Osteoblast (primary cell): ENCODE measurements at places on chromosomes 5 and 9. TPM values are rescaled to one million over a fixed set of nuclear protein-coding genes. Genes with fewer than 3 reads are reported as not detected.

DNA sequence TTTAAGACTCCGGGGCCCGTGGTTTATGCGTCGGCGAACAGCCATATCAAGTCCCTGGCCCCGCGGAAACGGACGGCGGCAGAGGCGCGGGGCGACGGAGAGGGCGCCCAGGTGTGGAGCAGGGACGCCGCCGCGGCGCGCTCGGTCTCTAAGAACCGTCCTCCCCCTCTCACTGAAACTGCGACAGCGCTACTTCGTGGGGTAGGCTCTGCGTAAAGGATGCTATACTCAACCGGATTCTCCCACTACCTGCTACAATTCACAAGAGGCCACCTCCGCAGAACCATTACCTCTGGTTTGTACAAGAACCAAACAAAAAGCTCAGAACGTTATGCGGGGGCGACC is 404 bp downstream of the MRNIP start:
- H3K27ac ChIP-seq: no peak overlapping the region
- no peaks in the 10 kb centered on the region for H3K27me3 ChIP-seq
- peak; percentile 81 for DNase-seq
- H3K36me3 ChIP-seq: peaks cover 14% of the 10 kb centered on the region

GRCh38 chr5:149215478-149216090 is 56.1 kb upstream of the AFAP1L1 start:
- peak; percentile 86 for DNase-seq
- H3K4me1 ChIP-seq: peaks cover 30% of the 10 kb centered on the region
- no peaks in the 10 kb centered on the region for H3K36me3 ChIP-seq
- H3K4me3 ChIP-seq: no peak overlapping the region
- no peak overlapping the region for H3K27ac ChIP-seq

GRCh38 chr9:129270903-129271431 is 92.9 kb upstream of the IER5L start:
- no peaks in the 10 kb centered on the region for H3K27me3 ChIP-seq
- H3K4me1 ChIP-seq: peaks cover 17% of the 10 kb centered on the region
- peak overlapping the region; percentile 74 for H3K27ac ChIP-seq
- H3K36me3 ChIP-seq: no peaks in the 10 kb centered on the region

DNA sequence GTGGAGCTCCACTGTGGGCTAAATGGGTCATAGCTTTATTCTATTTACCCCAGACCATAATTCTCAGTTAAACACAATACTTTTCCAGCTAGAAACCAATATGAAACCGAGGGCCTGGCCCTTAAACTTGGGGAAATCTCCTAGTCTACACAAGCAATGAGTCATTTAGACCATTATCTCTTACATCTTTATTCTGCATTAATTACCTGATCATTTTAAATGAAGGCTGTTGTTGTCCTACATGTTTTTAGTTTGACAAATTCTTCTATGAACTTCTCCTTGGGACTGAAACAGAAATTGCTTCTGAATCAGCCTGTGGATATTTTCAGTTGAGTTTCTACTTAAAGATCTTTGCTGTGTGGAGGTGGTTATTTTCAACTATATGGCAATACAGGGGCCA is 37.9 kb downstream of the RAI14 start:
- H3K27me3 ChIP-seq: no peaks in the 10 kb centered on the region
- H3K36me3 ChIP-seq: peaks cover 54% of the 10 kb centered on the region
- no peak overlapping the region for H3K4me3 ChIP-seq
- H3K27ac ChIP-seq: peak overlapping the region; percentile 68
- no peak for DNase-seq
- peaks cover 46% of the 10 kb centered on the region for H3K4me1 ChIP-seq

DNA sequence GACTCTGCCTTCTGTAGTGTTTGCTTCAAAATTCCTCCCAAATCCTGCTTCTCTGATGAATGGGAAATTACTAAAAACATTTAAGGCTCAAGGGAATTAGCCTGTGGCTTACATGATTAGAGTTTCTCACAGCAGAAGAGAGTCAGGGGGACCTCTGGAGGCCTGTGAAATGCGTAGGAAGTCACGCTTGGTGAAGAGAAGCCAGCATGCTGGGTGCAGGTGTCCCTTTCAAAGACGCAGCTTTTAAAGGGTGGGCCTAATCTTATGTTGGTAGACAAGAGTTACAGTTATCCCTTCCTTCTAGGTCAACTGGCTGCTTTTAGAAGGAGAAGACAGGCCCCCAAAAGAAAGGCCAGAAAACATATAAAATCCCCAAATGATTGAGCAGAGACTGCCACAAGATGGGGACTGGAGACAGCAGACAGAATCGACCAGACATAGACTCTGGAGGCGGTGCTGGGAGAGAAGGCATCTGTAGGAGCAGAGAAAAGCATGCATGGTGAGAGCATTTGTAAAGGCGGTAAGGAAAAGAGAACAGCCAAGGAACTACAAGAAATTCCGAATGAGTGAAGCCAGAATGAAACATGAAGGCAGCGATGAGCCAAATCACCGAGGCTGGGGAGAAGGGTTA is 42.3 kb downstream of the B4GALT1 start:
- H3K27me3 ChIP-seq: no peaks in the 10 kb centered on the region
- H3K4me1 ChIP-seq: peaks cover 14% of the 10 kb centered on the region
- H3K36me3 ChIP-seq: peaks cover 58% of the 10 kb centered on the region
- H3K4me3 ChIP-seq: no peak overlapping the region
- no peak for DNase-seq

- H3K27me3 ChIP-seq: peaks cover 3% of the 10 kb centered on the region
- H3K4me1 ChIP-seq: no peaks in the 10 kb centered on the region
- no peaks in the 10 kb centered on the region for H3K36me3 ChIP-seq
- no peak for DNase-seq
These were observed 319.3 kb upstream of the ADAMTSL1 start for GRCh38 chr9:18154661-18155060.

- H3K4me3 ChIP-seq: no peak overlapping the region
- H3K36me3 ChIP-seq: no peaks in the 10 kb centered on the region
These were observed 51.5 kb upstream of the ARL15 start for GRCh38 chr5:54361691-54362411.

Gene PCDHGB4
- 14.1 and 15.9 TPM in 2 replicates for total RNA-seq

Gene PLPP7
- 16.3 and 18.0 TPM in 2 replicates for total RNA-seq

Gene PRDM9
- not detected in 2 replicates for total RNA-seq
